NCI-H2107 (cell line): ENCODE measurements at places on chromosomes 6 and 20.

GRCh38 chr6:30795549-30796293 lies 51.4 kb upstream of the IER3 start:
- DNase-seq = no peak

GRCh38 chr6:82015526-82015925 lies 232.0 kb downstream of the IBTK start:
- no peak for DNase-seq

DNA sequence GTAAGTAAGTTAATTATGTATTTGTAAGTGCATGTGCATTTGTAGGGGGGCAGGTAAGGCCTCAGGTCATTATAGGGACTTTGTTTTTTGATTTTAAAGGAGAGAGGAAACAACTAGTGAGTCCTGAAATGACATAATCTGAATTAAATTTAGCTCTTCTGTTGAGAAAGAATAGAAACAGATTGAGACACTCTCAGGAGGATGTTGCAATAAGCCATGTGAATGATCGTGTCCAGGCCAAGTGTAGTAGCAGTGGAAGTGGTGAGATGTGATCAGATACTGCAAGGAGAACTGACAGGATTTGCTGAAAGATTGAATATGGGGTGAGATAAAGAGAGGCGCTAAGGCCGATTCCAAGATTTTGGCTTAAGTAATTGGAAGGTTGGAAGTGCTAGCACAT lies 2.6 kb upstream of the CENPW start:
- no peak for DNase-seq

DNA sequence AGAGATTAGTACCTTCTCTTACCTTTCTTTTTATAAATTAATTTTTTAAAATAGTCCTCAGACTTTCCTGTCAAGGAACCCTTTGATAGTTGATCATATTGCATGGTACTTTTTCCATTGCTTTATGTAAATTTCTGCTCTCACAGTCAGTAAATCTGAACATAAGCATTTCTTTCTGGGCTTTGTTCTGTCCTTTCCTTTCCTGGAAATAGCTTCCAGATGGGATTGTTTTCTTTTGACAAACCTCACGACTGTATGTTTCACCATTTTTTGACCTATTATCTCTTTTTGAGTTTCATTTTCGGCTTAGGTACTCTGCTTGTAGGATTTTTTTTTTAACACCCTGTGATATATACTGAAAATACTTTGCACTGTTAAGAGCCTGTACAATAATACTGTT lies 32.6 kb downstream of the UTRN start:
- no peak for DNase-seq

- DNase-seq = no peak
Measured at GRCh38 chr20:33853507-33853813, 42.3 kb downstream of the CHMP4B start.

- no peak for DNase-seq
Measured at GRCh38 chr20:911882-912600, 4.1 kb downstream of the ANGPT4 start.

DNA sequence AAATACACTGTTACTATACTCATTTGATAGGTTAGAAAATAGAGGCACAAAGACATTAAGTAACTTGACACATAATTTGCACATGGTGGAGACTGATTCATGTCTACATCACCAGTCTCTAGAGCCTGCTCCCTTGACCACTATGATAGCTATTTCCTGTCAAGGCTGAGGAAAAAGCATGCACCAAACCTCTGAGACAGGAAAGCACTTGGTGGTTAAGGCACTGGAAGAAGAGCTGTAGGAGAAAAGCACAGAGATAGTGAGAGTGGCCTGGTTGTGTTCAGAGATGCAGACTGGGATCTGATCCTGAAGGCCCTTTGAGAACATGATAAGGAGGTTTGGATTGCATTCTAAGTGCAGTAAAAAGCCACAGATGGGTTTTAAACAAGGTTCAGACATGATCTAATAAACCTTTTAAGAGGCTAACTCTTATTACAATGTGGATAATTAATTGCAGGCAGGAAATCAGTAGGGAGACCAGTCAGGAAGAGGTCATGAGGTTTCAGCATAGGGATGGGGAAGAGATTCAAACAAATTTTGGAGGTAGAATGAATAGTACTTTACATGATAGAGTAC lies 168.9 kb downstream of the PHF3 start:
- no peak for DNase-seq
